OCI-M1 (cell line): ENCODE measurements at places on chromosomes 2 and 18.

GRCh38 chr18:64929036-64929435 lies 780.1 kb upstream of the LINC00305 start:
- DNase-seq, result no peak

- DNase-seq, result no peak
Observed at GRCh38 chr18:67211646-67212045, 304.9 kb downstream of the DSEL start.

GRCh38 chr2:174445248-174445647 lies 41.6 kb downstream of the GPR155 start:
- DNase-seq, result no peak

GRCh38 chr18:21262244-21262643 lies 20.2 kb downstream of the GREB1L start:
- no peak for DNase-seq

GRCh38 chr18:65380986-65381385 lies 369.8 kb upstream of the CDH7 start:
- DNase-seq, result no peak

DNA sequence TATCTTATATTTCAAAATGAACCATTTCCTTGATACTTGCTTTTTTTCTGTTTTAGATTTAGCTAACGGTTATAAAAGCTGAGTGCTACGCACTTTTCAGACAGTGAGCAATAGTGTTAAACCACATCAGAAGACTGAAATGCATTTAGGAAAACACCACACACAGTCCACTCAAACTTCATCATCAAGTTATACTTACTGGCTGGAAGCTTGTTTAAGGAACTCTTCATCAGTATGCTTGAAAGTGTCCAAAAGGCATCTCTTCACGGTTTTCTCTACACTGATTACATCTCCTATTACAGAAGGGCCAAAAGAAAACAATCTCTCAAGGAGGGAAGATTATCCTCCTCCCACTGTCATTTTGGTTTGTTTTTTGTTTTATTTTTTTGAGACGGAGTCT lies 19.7 kb downstream of the ILKAP start:
- DNase-seq, result no peak

- DNase-seq, result no peak
Observed at GRCh38 chr2:38571193-38571592, 31.5 kb downstream of the HNRNPLL start.

DNA sequence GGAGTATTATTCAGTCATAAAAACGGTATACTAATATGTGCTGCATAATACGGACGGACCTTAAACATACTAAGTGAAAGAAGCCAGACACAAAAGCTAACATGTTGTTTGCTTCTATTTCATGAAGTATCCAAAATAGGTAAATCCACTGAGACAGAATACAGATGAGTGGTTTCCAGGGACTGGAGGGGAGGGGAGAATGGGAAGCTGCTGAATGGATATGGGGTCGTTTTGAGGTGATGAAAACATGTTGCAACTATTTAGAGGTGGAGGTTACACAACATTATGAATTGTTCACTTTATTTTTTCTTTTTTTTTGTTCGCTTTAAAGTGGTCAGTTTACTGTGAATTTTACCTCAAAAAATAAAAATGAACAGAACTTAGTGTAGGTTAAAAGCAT lies 52.9 kb downstream of the RAB10 start:
- peak; percentile 9 for DNase-seq

DNA sequence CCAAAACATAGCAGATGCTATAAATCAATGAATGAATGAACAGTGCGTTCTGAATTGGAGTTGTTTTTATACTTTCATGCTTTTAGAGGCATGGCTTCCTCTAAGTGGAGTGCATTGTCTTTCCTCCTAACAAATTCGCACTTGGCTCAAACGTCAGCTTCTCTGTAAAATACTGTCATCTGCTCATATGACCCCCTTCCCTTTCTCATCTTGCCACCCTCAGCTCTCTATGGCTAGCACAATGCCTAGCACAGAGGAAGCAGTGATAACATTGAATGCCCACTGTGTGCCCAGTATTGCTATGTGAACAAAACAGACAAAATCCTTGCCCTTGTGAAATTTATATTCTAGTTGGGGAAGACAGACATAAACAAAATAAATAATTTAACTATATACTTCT lies 258.8 kb downstream of the MREG start:
- no peak for DNase-seq

- DNase-seq, result peak; percentile 74
Observed at GRCh38 chr2:142865924-142866323, 11.5 kb upstream of the KYNU start.

GRCh38 chr18:58499527-58500221 lies 129.2 kb downstream of the ALPK2 start:
- DNase-seq, result no peak

- no peak for DNase-seq
Observed at GRCh38 chr18:48061781-48062570, 131.5 kb upstream of the SMAD2 start.

- DNase-seq, result no peak
Observed at GRCh38 chr2:19529677-19530076, 171.3 kb upstream of the OSR1 start.
